Iris pigment epithelial cell (primary cell): ENCODE measurements at places on chromosomes 12 and 14.

- DNase-seq, result no peak
These were observed 20.5 kb upstream of the ZNF740 start for GRCh38 chr12:53160000-53160399.

DNA sequence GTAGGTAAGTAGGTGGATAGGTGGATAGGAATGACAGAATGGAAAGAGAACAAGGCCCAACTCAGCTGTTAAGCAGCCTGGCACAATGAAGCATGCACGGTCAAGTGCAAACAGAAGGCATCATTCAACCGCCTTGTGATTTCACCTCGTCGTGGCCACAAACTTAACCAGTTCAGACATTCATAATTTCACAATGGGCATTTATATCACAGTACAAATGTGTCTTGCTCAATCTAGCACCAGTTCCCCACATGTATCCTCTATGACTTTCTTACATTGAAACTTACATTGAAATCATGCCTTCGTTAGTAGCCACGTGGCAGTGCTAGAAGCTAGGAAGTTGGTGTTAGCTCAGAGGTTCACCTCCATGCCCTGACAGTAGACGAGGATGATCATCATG lies 207.5 kb downstream of the ETV6 start:
- no peak for DNase-seq

DNA sequence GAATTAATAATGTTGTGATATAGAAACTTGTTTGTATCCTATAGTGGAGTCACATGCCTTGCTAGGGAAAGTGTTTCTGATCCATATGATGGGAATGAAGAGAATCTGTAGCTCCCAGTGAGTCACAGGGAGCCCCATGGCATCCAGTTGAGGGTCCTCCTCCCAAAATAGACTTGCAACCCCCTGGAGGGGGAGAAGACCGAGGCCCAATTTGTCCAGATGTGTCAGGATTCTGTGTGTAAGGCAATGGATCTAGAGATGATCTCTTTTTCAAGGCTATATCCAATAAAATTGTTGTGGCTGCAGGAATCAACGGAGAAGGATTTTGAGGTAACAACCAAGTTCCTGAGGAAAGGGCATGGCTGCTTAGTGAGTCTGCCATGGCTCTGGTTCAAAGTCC lies 121.8 kb downstream of the BCL11B start:
- DNase-seq, result no peak

- no peak for DNase-seq
These were observed 94.3 kb downstream of the OTX2 start for GRCh38 chr14:56715938-56716337.

GRCh38 chr12:92244036-92244435 lies 98.4 kb upstream of the BTG1 start:
- DNase-seq, result peak; percentile 57

DNA sequence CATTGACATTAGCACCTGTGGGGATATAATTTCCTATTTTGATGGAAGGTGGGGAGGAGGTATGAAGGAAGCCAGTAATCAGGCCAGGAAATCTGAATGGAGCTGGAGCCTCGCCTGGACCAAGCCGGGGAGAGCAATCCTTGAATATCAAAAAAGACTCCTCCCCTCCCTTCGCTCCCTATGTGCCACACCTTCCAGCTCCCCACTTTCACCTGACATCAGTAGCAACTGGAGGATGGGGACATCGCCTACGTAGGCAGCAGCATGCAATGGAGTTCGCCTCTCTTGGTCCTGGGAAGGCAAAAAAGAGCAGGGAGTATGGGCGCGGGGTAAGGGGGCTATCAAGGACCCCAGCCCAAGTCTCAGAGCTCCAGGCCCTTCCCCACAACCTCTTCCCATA lies 1.1 kb downstream of the ANKRD52 start:
- DNase-seq, result no peak

GRCh38 chr12:78177298-78177697 lies 346.6 kb downstream of the NAV3 start:
- no peak for DNase-seq

- DNase-seq, result no peak
These were observed 59.9 kb downstream of the TSPAN19 start for GRCh38 chr12:84976133-84976532.

- DNase-seq, result no peak
These were observed 29.5 kb upstream of the TMPO start for GRCh38 chr12:98485792-98486340.

DNA sequence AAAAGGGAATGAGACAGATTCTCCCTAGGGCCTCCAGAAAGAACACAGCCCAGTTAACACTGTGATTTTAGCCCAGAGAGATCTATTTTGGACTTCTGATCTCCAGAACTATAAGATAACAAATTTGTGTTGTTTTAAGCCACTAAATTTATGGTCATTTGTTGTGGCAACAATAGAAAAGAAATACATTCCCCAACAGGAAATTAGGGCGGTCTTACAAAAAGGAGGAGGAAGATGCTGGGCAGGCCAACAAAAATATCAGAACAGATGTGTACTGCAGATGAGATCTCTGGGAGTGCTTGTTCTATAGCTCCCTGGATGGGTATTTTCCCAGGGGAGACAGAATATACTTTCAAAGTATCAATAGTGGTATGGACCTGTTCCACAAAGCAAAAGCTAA lies 32.0 kb upstream of the SOCS2 start:
- no peak for DNase-seq

GRCh38 chr12:53694756-53695151 lies 18.9 kb upstream of the ATP5MC2 start:
- DNase-seq, result no peak

DNA sequence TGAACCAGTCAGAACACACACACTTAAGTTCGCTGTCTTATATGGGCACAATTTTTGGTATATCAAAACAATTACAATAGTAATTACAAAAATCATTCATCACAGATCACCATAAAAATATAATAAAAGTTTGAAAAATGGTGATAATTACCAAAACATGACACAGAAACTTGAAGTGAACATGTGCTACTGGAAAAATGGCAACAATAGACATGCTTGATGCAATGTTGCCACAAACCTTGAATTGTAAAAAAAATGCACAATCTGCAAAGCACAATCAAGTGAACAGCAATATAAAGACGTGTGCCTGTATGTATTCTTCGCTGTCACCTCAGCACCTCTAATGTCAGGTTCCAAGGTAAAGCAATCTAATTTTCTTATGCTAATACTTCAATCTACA lies 117.6 kb downstream of the PRKD1 start:
- no peak for DNase-seq

DNA sequence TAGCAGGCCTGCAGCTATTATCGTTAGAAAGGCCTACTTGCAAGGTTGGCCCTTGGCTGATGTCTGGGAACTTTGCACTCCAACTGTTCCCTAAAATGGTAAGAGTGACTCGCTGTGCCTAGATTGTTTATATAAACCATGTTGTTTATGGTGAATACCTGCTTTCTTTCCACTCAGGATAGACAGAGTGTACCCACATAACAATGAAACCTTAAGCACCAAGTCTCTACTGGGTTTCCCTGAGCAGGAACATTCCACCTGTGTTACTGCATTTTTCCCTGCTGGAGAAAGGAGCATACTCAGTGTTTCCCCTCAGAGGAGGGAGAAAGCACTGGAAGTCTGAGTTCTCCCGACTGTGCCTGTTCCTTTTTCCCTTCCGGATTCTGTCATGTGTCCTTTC lies 32.8 kb downstream of the ERP29 start:
- no peak for DNase-seq

DNA sequence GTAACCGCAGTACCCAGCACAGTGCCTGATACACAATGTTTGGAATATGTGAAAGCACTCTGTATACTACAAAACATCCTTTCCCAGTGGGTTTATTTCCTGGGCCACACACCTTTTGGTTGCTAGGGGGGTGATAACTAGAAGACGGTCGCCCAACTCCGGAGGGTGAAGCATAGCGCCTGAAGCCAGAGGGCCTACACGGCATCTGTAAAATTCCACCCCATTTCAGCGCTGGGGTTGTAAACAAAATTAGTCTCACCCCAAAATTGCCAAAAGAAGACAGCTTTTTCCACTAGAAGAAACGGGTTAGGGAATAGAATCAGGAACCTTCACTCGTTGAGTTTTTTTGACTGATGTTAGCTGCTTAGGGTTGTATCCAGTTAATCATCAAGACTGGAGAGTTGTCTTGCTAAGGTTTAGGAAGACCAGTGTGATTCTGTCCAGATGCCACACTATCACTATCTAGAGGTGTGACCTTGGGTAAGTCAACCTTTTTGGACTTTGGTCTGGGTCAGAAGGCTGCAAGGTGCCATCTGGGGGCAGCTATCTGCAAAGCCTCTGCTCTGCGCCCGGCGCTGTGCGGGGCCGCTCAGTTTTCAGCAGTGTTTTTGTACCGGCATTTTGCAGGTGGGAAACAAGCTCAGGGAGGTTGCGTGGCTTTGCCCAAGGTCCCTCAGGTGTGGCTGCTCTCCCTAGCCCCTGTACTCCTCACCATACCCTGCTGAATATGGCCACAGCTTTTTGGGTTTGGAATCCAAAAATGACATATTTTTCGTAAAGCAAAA lies 1.3 kb downstream of the ZNF839 start:
- no peak for DNase-seq

GRCh38 chr12:50918584-50919316 lies 33.6 kb upstream of the HIGD1C start:
- no peak for DNase-seq

DNA sequence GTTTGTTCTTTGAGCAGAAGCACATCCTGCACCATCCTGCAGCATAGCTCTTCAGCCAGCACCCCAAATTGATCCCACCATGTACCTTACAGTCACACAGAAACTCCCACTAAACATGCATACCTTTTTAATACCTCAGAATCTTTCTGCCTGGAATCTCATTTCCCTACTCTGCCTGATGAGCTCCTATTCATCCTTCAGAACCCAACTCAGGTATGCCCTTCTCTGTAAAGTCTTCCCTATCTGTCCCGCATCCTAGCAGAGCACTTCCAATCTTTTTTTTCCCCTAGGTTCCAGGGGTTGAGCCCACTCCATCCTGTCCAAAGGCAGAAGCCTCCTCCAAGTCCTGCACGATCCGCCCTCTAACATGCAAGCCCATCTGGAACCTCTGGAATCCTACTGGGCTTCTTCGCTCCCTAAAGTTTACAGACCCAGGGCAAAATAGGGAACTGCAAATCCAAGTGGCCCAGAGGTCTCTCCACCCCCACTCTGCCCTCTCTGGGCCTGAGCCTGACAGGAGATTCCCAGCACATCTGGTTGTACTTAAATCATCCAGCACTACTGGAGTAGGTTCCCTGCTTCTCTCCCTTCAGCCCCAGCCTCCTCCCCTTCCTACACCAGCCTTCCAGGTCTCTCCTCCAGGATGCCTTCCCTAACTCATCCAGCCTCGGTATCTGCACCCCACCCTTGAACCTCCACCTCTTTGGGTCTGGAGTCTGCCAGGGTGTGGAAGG lies 4.1 kb upstream of the FIGNL2 start:
- DNase-seq, result no peak

DNA sequence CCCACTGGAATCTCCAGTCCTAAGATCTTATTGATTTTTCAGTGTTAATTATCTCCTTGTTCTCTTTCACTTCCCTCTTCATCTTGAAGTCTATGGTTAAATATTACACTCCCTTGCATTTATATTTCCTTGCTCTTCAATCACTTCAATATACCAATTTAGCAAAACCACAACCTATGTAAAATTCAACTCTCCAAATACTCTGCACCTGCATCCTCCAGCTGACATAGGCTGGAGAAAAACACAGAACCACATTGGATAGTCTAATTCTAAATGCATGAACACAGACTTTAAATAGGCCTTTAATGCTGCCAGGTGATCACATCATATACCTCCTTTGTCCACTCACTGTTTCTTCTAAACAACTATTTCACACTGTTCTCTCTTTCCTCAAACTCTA lies 253.8 kb upstream of the GARIN6 start:
- DNase-seq, result no peak

- DNase-seq, result no peak
These were observed 221.8 kb downstream of the MSRB3 start for GRCh38 chr12:65500091-65500900.

GRCh38 chr14:76203086-76204001 lies 51.6 kb downstream of the GPATCH2L start:
- DNase-seq, result peak; percentile 99

- DNase-seq, result no peak
These were observed 131.3 kb downstream of the PHLDA1 start for GRCh38 chr12:75900226-75900625.
